ENCODE measurements at places on chromosomes 7 and 10.

DNA sequence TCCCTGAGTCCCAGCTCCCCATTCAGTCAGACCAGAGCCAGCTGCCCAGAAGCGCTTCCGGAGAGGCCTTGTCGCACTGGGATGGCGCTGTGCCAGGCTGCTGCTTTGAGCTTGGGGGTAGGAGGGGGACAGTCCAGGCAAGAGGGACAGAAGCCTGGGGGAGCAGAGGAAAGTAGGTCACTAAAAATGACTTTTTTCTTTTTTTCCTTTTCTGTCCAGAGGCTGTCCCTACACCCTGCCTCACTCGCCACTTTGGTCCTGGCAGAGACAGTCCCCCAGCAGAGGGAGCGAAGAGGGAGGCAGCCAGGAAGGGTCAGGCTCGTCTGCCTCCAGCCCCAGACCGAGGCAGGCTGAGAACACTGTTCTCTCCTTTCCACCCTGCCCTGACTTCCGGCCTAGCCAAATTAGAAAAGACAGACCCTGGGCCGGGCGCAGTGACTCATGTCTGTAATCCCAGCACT lies 15.8 kb upstream of the TRIM8 start:
- DNase-seq = no peak

GRCh38 chr10:89391907-89392756 lies at the start of gene IFIT1:
Gene IFIT1, plus strand, starts transcription at chr10:89392623. Its CDS starts 90 bp downstream, at chr10:89392713.
- DNase-seq = peak; percentile 74

DNA sequence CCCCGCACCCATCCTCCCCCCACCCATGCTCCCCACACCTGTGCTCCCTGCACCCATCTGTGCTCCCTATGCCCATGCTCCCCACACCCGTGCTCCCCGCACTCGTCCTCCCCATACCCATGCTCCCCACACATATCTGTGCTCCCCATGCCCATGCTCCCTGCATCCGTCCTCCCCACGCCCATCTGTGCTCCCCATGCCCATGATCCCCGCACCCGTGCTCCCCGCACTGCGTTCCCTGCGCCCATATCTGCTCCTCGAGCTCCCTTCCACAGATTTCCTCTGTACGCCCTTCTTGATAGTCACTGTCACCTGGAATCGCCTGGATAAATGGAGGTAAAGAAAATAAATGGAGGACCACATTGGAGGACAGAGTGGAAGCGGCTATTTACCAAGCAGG lies 9.9 kb downstream of the DIP2C start:
- DNase-seq = no peak

- DNase-seq = no peak
Observed at GRCh38 chr7:83751217-83751616, 102.3 kb upstream of the SEMA3E start.

DNA sequence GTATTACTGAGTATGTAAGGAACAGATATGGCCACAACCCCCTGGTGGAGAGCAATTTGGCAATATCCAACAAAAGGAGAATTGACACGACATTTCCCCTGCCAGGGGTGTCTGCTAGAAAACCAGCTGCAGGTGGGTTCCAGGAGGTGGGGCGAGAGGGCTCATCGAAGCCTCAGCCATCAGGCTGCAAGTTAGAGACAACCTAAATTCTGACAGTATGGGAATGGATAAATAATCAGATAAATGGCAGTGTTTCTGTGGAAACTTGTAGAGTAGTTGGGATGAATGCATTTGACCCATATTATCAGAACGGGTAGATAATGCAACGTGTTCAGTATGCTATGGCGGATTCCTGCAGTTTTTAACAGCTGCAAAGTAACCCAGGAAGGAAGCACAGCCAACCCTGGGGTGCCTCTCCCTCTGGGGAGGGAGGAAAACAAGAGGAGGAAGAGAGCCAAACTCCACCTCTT lies 3.5 kb downstream of the TMEM273 start:
- DNase-seq = no peak

DNA sequence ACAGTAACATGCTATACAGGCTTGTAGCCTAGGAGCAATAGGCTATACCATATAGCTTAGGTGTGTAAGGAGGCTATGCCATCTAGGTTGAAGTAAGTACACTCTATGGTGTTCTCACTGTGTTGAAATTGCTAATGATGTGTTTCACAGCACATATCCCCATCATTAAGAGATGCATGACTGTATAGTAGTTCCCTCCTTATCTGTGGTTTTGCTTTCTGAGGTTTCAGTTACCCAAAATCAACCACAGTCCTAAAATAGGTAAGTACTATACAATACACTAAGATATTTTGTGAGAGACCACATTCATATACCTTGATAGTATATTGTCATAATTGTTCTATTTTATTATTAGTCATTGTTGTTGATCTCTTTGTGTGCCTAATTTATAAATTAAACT lies 12.7 kb downstream of the FZD1 start:
- DNase-seq = no peak

- no peak for DNase-seq
Observed at GRCh38 chr7:15403751-15404150, 158.1 kb downstream of the AGMO start.

DNA sequence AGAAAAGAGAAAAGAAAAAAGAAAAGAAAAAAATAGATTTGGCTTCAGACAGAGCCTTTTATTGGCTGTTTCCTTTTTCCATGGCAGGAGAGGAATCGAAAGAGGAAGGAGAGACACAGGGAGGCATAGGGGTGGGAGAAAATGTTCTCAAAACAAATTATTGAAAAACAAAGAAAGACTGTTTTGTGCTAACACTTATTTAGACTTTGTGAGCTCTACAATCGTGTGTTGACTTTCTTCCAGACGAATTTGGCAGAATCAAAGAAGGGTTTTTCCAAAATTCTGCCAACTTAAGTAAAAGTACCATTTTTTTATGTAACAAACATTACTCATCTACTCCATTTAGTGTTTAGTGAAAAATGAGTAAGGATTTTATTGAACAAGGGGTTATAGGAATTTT lies 982.2 kb downstream of the REEP3 start:
- DNase-seq = no peak

- DNase-seq = no peak
Observed at GRCh38 chr10:23696476-23696875, 257.6 kb downstream of the OTUD1 start.

- DNase-seq = no peak
Observed at GRCh38 chr10:122669842-122670241, 29.8 kb downstream of the C10orf120 start.

DNA sequence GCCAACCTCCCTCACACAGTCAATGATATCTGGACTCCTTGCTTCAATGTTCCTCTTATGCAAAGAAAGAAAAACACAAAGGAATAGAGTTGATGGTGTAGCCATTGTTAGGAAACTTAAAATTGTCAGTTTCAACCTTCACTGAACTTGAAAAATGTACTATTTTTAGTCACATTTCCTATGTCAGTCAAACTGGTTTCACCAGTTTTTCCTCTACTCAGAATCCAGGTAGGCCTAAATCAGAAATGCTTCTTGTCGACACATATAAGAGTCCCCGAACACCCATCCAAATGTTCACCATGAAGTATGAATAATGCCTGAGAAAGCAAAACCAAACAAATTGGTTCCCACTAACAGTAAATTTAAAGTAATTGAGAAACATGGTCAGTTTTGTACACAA lies 42.4 kb upstream of the ZMYND11 start:
- no peak for DNase-seq

DNA sequence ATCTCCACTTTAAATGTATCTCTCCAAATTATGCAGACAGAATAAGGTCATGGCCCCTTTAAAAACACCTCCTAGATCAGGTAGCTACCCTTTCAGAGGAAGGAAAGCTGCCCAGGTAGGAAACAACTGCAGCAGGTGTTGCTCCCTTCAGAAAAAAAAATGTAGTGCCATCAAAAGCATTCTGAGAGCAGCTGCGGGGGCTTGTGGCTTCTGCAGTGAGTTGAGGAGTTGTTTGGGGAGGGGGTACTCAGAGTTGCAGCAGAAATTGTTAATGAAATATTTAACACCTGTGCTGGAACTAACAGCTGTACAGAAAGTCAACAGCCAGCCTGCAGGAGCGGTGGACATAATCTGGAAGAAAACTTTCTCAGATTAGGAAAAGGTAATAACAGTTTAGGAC lies 24.0 kb downstream of the CDHR3 start:
- no peak for DNase-seq
